CD4-positive, alpha-beta memory T cell (primary cell): ENCODE measurements at places on chromosomes 2 and 18.

- DNase-seq: peak; percentile 39
These were observed 8.6 kb upstream of the RNF152 start for GRCh38 chr18:61901323-61901986.

DNA sequence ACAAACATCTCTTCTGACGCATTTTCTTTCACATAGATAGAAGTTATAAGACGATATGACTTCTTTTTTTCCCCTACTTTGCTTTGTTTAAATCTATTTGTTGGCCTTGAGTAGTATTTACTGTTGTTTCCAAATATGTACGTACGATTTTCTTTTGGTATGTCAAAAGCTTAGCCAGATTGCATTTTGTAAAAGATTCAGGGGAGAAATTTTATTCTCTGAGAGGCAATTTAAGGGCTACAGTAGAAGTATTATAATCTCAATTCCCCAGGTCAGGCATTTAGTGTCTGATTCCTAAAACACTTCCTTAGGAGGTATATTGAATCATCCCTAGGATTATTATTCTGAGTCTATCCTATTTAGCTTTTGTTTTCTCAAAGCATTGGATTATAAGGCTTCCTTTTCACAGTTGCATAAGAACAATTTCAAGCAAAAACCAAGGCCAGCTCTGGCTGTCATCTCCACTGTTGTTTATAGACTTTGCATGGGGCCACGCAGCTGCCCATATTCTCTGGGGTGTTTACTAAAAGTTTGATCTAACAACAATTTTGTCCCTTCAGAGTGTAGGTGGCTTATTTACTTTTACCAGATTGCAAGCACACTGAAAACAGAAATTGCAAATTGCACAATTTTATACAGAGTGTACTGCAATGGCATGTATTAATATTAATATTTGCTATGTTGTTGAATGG lies 33.6 kb upstream of the GCG start:
- DNase-seq: no peak

DNA sequence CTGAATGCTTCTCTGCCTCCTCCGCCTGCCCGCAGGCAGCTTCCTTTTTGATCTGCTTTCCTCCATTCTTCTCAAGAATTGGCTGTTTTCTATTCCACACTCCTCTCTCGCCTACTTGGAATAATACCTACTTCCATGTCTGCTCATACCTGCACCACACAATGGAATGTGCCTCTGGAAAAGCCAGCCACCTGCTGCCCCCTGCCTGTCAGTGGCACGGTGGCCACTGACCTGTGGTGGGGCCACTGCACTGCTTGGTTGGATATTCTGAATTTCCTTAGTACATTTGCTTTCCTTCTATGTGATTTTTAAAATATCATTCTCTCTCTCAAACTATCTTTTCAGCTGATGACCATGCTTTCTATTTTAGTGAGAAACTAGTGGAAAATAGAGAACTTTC lies 406.9 kb downstream of the DCDC2C start:
- no peak for DNase-seq

- no peak for DNase-seq
These were observed 691.4 kb downstream of the CPS1 start for GRCh38 chr2:211247751-211248150.

DNA sequence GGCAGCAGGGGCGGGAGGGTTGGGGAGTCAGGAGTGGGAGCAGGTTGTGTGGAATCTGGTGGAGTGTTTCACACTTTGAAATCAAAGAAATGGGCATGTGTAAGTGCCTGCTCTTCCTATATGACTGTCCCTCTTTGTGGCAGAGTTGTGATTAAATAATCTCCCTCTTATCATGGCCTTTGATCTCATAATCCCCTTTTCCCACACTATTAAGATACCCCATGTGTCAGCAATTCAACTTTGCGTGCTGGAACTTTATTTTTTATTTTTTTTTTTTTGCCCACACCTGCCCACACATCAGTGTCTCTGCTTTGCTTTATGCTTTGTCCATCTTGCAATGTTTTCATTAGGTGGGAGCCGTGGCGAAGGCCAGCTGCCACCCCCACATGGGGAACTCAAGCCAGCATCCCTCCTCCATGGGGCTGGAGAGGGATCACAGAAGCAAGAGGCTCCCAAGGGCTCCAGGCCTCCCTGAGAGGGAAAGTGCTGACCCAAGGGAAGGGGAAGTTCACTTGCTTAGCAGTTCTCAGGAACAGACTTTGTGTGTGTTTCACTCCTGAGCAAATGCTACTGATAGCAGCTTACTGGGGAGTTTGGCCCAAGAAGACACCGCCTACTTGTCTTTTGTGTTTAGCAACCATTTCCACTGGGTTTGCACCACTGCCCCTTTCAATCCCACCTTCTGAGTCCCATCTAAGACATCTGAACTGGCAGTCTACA lies 243.4 kb downstream of the BCL11A start:
- no peak for DNase-seq

DNA sequence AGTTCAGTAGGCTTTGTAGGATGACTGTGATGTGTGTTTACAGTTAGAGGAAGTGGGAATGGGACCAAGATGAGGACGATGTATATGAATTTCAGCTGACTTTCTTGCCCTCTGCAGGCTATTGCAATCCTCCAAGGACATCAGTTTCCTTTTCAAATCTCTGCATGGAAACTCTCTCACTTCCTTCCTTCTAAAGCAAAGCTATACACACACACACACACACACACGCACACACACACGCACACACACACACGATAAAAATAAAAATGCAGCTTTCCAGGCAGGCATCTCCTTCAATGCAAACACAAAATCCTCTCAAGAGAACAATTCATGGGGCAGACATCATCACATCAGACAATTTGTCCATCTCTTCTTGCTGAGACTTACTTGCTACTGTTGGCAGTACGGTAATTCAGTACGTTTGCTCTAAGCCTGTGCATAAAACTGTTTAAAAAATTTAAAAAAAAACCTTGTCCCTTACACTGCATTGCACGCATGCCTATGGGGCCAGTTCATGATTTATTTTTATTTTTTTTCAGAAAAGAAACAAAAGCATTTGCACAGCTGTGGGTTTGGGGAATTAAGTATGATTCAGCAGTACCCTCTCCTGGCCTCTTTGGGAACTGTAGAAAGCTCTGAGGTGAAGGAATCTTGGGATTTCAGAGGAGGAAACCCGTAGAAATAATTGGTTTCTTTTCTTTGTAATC lies 27.1 kb upstream of the ICOS start:
- no peak for DNase-seq

GRCh38 chr2:84971510-84972206 lies 697 bp downstream of the KCMF1 start:
- DNase-seq: peak; percentile 78
